ENCODE measurements at places on chromosomes 11 and 22. TPM values are rescaled to one million over a fixed set of nuclear protein-coding genes. Genes with fewer than 3 reads are reported as not detected.

The SIDT2 gene
- 22.4 TPM for total RNA-seq

GRCh38 chr22:39327995-39328754 lies 8.8 kb upstream of the RPL3 start:
- DNase-seq, result no peak

DNA sequence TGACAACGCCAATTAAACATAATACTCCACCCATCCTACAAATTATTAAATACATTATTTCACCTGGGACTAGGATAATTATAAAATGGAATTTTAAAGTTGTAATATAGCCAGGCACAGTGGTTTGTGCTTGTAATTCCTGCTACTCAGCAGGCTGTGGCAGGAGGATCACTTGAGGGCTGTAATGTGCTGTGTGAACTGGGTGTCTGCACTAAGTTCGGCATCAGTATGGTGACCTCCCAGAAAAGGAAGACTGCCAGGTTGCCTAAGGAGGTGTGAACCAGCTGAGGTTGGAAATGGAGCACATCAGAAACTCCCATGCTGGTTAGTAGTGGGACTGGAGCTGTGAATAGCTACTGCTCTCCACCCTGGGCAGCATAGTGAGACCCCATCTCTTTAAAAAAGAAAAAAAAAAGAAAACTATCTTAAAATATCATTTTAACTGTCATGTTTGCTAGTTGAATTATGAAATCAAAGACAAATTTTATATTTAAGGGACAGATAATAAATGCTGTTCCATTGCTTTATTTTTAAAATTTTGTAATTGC lies 28.0 kb downstream of the PPP6R2 start:
- no peak for DNase-seq

DNA sequence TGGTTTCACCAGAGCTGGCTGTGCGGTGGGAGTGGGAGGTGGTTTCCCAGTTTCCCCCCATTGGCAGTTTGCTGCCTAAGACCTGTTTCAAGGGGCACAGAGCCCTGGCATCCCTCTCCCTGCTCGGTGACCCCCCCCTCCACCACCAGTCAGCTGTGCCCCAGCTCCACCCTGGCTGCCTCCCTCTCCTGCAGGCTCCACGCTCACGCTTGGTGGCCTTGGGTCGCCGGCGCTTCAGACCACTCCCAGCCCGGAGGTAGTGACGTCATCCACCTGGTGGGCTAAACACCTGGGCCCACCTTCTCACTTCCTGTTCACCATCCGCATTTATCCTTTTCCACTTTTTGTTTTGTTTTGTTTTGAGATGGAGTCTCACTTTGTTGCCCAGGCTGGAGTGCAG lies 7.8 kb downstream of the GAL start:
- no peak for DNase-seq
